ENCODE measurements at places on chromosomes 1 and 21. TPM values are rescaled to one million over a fixed set of nuclear protein-coding genes. Genes with fewer than 3 reads are reported as not detected.

DNA sequence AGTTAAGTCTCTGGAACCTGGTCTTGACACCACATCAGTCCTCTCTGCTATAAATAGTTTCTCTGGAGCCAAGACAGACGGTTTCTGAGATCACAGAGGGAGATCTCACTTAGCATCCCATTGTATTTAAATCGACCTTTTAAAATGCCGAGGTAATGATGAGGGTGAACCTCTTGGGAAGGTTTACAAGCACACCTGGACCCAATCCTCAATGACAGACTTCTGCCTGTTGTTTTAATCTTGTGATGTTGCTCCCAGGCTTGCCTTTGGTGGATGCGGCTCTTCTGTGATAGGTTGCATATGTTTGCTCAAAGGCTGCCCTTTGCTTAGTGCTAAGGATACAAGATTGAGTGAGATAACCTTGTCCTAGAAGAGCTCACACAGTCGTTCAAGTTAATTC, 104.6 kb upstream of the L1TD1 start:
- no peaks in the 10 kb centered on the region for H3K4me1 ChIP-seq
- no peak overlapping the region for H3K4me3 ChIP-seq
- no peak for DNase-seq
- no peaks in the 10 kb centered on the region for H3K36me3 ChIP-seq
- H3K27me3 ChIP-seq, result no peaks in the 10 kb centered on the region
- no peak overlapping the region for H3K27ac ChIP-seq

GRCh38 chr21:16084776-16085364, 355.1 kb downstream of the USP25 start:
- no peaks in the 10 kb centered on the region for H3K36me3 ChIP-seq
- H3K4me1 ChIP-seq, result no peaks in the 10 kb centered on the region
- H3K27ac ChIP-seq, result no peak overlapping the region
- no peaks in the 10 kb centered on the region for H3K27me3 ChIP-seq

PTGFR gene
- polyA plus RNA-seq, result 0.11 TPM

GRCh38 chr1:158180741-158181576, at the start of gene CD1D:
Gene CD1D (plus strand): TSS chr1:158180895. CDS start chr1:158181102, 207 bp downstream.
- peaks cover 39% of the 10 kb centered on the region for H3K4me1 ChIP-seq
- no peaks in the 10 kb centered on the region for H3K27me3 ChIP-seq

DNA sequence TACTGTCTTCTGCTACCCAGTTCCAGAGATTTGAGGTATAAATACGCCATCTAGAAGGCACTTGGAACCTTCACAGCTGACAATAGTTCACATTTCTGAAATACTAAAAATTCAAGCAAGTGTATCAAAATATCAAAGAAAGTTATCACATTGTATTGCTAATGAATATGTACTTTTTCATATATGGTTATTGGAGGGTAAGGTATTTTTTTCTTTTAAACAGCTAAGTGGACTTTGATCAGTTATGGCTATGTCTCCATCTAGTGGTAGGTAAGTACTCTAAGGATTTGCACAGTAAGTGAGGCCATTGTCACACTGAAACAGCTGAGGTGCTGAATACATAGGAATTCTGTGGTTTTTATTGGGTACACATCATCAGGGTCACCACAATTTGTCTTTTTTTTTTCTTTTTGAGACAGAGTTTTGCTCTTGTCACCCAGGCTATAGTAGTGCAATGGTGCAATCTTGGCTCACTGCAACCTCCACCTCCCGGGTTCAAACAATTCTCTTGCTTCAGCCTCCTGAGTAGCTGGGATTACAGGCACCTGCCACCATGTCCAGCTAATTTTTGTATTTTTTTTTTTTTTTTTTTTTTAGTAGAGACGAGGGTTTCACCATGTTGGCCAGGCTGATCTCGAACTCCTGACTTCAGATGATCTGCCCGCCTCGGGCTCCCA, 49.1 kb upstream of the CR2 start:
- H3K4me3 ChIP-seq, result no peak overlapping the region
- no peak overlapping the region for H3K27ac ChIP-seq
- no peaks in the 10 kb centered on the region for H3K4me1 ChIP-seq
- H3K36me3 ChIP-seq, result no peaks in the 10 kb centered on the region
- peak; percentile 39 for DNase-seq

Measured in thymus (tissue), 14 donors.